ENCODE measurements at places on chromosomes 3 and 15.

DNA sequence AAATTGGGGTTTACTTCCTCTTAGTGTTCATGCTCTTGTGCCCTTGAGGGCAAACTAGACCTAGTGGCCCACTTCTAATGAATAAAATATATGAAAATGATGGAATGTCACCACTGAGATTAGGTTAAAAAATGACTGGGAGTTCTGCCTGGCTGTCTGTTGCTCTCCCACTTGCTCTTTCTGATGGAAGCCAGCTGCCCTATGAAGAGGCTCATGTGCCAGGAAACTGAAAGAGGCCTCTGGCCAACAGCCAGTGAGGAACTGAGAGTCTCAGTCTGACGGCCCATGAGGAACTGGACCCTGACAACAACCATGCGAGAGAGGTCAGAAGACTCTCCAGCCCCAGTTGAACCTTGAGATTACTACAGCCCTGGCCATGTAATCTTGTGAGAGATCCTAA lies 107.1 kb upstream of the FHIT start:
- no peak for DNase-seq

DNA sequence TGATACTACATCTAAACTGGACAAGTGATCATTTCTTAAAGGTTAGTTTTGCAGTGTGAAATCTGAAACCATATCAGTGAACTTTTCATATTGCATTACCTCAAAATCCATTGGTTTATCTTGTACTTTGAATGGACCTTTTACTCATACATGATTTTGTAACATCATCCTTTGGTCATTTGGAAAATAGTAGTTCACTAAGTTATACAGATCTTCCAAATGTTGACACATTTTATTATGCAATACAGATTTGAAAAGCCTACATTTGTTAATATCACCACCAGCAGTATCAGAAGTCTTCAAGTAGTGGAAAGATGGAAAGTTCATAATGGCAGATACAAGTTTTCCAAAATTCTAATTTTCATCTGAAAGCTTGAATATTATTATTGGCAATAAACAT lies 64.0 kb upstream of the CDV3 start:
- DNase-seq, result no peak

DNA sequence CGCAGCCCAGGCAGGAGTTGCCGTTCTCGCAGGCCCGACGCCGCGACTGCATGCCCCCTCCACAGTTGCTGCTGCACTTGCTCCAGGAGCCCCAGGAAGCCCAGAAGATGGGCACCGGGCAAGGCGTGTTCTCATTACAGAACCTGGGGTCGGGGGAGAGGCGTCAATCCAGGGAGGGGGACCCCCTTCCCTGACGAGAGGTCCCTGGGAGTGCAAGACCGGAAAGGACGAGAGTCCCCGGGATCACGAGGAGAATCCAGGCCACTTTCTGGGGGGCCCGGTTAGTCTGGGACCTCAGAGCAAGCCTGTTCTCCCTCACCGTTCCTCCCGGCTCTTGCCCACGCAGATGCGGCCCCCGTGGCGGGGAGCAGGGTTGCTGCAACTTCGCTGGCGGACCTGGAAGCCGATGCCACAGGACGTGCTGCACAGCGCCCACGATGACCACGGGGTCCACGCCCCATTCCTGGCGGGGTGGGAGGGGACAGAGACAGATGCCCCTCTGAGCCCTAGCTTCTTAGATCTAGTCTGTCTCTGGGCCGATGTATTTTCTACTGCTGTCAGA lies 113.9 kb downstream of the SEMA5B start:
- no peak for DNase-seq

DNA sequence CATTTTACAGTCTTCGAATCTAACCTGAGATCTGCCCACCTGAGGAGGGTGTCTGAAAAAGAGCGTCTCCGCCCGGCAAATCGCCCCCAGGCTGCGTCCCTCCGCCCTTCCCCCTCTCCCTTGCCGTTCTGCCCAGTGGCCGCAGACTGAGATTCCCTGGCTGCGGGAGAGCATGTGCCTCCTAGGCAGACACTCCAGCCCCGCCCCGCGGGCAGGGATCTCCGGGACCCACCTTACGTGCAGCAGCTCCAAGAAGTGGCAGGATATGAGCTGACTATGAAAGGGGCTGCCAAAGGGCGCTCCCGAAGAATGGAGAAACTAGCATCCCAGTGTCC lies 2.7 kb upstream of the WNT5A start:
- DNase-seq, result no peak

DNA sequence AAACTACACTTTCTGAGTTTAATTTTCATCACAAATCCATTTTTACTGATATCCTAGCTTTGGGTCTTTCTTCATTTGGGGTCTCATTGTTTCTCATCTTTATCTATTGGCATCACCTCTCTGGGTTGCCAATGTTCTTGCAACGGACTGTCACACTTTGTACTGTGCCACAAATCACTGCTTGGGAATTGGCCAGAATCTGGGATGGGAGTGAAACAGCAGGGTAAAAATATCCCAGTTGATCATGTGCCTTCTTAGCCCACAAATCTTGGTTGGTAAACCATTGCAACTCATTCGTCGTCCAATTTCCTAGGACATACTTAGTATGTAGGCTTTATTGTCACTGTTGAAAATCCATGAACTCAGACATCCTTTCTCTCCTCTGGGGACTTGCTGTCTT lies 698.5 kb downstream of the OTOL1 start:
- DNase-seq, result no peak

- DNase-seq, result no peak
Measured at GRCh38 chr15:77904436-77904821, 173.1 kb downstream of the TBC1D2B start.

- DNase-seq, result peak; percentile 59
Measured at GRCh38 chr3:37174532-37175126, at the start of gene LRRFIP2. LRRFIP2 (minus strand) TSS chr3:37174582; CDS start chr3:37148983, 25,599 bp downstream.

GRCh38 chr3:67227030-67227429 lies 228.9 kb downstream of the KBTBD8 start:
- DNase-seq, result no peak

DNA sequence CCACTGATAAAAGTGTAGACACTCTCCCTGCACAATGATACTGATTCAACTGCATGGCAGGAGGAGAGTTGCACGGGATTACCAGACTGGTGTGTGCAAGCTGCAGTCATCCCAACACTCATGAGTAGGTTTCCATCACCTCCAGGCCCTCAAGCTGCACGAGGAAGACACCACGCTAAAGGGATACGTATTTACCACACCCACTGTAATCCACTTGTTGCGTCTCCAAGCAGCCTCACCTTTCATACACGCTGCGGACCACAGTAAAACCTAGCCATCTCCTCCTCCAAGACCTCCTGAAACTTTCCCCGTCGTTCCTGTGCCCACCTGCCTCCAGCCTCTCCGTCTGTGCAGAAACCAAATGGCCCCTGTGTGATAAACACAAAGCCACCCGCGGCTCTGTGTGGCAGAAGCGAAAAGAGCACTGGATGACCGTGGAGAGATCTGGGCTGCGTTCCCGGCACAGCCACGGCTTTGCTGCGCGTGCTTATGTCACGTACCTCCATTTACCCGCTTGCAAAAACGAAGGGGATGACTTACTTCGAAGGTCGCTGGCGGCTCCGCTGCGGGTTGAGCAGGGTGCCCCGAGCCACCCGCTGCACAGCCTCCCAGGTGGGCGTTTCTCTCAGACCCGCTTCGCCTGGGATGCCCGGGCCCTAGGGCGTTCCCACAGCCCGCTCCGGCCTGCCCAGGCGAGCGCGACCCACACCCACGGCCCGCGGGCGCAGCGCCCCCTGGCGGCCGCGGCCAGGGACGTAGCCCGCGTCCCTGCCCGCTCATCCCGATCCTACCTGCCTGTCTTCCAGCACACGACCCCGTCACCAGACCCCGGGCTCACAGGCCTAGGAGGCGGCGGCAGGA lies 643 bp downstream of the ABCC5 start:
- peak; percentile 26 for DNase-seq

GRCh38 chr3:179234199-179234598 lies 16.7 kb downstream of the KCNMB3 start:
- DNase-seq, result no peak

DNA sequence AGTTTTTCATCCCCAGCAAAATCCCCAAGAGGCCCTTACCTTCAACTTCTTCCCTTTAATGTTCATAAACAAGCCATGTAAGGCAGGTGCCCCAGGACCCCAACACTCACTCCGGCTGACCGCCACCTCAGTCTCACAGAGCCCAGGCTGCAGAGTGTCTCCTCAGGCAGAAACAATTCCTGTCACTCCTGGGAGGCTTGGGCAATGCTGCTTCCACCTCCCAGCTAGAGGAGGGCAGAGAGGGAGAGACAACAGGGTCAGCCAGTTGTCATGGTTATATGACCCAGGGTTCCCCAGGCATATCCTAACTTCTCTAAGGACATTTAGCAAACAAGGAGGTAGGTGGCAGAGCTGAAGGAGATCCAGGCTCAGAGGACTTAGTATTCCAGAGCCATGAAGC lies at the start of gene PLIN1:
TSS of gene PLIN1 (minus strand) at position 156 of the 400 bp plus-strand sequence. CDS start 1,878 bp downstream, outside the sequence.
- DNase-seq, result no peak

DNA sequence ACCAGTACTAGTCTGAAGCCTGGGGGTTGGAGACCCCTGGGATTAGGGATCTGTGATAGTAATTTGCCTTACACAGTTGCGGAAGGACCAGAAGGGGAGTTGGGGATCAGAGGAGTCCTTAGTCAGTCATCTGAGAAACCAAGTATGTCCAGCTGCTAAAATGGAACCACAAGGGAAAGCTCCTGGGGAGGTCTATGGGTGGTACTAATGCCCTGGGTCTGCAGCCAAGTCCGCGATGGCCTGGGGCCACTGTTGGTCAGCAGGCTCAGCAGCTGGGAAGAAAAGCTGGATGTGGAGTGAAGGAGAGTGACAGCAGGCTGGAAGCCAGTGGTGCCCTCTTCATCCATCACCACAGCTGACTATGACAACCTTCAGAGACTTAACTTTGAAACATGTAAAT lies 2.2 kb upstream of the ANKDD1A start:
- DNase-seq, result no peak

DNA sequence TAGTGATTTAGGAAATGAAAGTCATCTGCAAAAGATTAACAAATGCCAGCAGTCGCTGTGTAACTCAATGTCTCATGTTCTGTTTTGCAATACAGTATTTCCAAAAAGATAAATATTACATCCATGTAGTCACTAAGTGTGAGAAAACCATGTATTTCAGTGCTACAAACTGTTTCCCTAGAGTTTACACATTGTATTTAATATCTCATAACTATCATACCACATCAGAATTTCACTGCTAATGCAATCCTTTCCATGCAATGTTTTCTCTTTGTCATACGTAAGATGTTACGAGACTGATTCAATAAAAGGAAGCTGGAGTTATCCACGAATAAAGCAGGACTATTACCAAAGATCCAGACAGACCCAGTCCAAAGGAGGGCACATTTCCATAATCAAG lies 269.4 kb downstream of the GBE1 start:
- peak; percentile 72 for DNase-seq

DNA sequence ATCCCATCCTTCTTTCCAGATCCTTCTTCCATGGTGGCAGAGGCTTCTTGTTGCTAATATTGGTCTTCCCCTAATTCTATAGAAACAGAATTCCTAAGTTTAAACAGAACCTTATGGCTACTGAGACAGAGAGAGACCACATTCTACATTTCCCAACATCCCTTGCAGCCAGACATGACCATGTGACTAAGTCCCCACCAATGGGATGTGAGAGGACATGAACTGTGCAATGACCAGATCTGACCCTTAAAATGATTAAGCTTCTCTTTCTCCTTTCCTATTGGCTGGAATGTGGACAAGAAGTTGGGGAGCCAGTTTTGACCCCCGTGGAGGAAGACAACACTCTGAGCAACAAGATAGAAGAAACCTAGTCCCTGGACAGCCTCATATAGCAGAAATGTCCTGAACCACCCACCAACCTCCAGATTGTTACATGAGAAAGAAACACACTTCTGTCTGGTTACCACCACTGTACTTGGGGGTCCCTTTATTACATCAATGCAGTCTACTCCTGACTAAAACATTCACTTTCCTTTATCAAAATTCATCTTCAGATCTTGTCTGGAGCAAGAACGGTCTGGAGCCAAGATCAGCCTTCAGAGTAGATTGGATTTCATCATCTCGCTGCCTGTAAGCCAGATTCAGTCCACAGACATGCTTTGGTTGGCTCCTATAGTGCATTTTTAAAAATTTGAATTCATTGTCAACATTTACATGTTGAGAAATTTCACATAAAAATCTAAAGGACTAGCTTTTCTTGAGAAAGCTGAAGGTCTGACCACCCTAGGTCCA lies 183.9 kb downstream of the SHQ1 start:
- DNase-seq, result no peak

GRCh38 chr3:86949850-86950249 lies 41.1 kb downstream of the VGLL3 start:
- peak; percentile 72 for DNase-seq

GRCh38 chr3:14775011-14775410 lies 43.8 kb upstream of the FGD5 start:
- DNase-seq, result no peak

DNA sequence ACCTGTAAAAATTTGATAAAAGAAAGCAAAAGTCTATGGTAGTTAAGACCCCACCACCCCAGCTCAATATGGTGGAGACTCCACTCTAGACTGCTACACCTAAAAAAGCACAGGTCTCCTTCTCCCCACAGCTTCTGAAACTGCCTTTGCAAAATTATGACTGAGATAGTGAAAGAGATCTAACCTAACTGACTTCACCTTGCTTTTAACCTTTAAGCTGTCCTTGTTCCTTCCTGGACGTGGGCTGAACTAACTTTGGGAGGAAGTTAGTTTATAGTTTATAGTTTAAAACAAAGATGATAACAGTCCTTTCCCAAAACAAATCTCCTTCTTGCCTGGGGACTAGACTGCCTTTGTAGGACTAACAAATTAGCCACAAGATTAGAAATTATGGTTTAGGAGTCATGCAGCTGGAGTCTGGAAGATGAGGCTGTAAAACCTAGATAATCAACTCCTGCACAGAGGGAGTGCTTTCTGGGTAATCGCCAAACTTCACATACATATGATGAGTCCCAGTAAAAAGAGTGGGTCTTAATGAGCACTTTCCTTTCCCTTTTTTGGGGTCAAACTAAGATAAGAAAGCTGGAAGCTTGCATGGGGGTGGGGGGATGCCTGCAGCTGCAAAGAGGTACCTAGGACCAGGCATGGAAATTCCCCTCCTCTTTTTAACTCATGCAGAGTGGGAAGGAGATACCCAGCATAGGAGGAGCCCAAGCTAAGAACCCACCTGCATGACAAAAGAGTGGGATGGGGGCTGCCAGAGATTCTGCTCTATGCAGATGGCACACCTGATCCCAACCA lies 17.5 kb downstream of the CCR8 start:
- no peak for DNase-seq

DNA sequence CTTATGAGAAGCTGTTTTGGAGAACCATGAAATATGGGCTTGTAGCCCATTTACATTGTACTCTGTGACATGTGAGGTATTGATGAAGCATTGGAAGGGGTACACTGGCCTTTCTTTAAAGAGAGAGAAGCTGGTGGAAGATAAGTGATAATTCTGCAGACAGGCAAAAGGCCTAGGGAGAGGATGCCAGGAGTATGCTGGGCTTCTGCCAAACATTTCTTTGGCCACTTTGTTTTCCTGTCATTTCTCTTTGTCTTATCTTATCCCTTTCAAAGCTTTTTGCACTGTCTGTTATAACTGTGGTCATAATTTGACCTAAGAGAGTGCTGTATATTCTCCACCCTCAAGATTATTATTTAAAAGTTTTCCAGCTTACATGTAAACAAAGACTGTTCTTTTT lies 109.6 kb upstream of the SEMA6D start:
- DNase-seq, result no peak
